ENCODE measurements at places on chromosomes 5 and 9.

DNA sequence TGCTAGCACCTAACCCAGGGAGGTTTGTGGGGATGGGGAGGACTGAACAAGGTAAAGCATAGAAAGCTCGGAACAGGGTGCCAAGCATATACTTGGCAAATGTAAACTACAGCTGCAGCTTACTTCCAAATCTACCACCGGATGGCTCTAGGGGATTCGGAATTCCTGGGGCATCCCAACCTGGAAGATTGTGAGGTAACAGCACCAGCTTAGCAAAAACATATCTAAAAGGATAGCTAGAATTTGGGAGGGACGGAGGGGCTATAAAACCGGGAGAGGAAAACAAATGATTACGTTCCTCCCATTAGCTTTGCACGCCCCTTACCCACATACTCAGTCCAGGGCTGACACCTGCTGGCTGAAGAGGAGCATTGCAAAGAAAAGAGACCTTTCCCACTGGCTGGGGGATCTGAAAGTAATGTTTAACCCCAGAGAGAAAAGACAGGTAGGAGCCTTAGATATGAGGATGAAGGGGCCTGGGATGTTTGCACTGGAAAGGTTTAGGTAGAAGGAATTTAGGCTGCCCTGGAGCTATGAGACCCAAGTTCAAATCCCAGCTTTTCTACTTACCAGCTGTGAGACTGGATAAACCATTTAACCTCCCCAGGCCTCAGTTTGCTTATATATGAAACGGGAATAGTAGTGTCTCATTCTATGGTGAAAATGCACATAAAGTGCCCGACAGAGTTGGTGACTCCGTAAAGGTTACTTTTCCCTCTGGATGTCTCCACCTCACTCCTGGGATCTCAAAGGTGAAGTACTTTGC, 73.6 kb downstream of the FAM114A2 start:
- DNase-seq: peak; percentile 48

DNA sequence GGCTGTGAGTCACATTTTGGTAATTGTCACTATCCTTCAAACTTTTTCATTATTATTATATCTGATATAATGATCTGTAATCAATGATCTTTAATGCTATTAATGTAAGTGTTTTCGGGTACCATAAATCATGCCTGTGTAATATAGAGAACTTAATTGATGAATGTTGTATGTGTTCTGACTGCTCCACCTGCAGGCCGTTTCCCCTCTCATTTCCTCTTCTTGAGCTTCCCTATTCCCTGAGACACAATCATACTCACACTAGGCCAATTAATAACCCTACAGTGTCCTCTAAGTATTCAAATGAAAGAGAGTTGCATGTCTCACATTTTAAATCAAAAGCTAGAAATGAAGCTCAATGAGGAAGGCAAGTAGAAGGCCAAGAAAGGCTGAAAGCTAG, 420.9 kb upstream of the SGCD start:
- DNase-seq: no peak

DNA sequence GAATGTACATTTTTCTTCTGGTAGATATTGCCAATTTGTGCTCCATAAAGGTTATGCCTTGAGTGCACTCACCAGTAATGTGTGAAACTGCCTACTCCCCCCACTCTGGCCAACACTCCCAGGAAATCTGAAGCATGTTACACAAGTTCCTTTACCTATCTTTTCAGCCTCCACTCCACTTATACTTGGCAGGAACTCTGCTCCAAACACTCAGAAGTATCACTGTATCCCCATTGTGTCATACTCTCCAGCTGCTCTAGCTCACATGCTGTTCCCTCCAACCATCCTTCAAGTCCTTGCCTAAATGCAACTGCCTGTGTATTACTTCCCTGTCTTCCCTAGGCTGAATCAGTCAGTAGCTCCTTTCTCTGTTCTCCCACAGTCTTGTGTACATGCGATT, 28.3 kb downstream of the POU4F3 start:
- DNase-seq: no peak

GRCh38 chr5:39491210-39491609, 66.4 kb upstream of the DAB2 start:
- no peak for DNase-seq

GRCh38 chr9:105842023-105842644, 147.8 kb downstream of the TMEM38B start:
- peak; percentile 22 for DNase-seq

GRCh38 chr5:120255214-120255613, 208.9 kb upstream of the PRR16 start:
- no peak for DNase-seq
